ENCODE measurements at places on chromosomes 6 and 20.
A peak's percentile ranks its signal among the peaks of the same experiment; 100 is the strongest.

GRCh38 chr6:131660195-131660594 is 23.1 kb downstream of the ENPP3 start:
- no peak for DNase-seq

GRCh38 chr6:100226811-100227210 is 232.8 kb upstream of the MCHR2 start:
- no peak for DNase-seq

DNA sequence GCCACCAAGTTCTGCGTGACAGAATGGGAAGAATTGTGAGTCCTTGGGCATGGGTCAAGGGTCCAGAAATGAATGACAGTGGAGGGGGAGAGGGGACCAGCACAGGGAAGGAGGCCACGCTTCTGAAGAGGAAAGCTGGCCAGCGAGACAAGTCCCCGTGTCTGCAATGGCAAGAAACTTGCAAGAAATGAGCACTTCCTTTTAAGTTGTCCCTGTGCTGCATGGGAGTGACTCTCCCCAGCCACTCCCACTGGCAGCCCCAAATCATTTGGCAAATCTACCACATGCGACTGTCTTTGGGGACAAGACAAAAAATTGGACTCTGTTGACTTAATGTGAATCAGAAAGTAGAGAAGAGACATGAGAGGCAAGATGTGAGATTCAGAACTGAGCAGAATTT is 242.2 kb upstream of the RREB1 start:
- no peak for DNase-seq

DNA sequence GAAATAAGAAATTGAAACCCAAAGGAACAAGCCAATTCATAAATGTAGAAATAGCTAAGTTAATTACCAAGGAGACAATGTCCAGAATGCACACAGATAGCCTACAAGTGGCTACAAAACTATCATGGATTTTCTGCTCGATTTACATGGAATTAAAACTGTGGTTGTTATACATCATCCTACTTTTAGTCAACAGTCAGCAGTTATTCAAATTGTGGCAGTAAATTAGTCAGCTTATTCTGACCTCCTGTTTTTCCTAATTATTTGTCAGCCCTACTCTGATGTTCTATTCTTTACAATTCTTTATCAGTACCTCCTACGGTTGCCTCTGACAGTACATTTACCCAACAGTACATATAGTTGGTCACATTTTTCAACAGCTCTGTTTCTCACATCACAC is 29.6 kb downstream of the RBL1 start:
- DNase-seq: no peak

DNA sequence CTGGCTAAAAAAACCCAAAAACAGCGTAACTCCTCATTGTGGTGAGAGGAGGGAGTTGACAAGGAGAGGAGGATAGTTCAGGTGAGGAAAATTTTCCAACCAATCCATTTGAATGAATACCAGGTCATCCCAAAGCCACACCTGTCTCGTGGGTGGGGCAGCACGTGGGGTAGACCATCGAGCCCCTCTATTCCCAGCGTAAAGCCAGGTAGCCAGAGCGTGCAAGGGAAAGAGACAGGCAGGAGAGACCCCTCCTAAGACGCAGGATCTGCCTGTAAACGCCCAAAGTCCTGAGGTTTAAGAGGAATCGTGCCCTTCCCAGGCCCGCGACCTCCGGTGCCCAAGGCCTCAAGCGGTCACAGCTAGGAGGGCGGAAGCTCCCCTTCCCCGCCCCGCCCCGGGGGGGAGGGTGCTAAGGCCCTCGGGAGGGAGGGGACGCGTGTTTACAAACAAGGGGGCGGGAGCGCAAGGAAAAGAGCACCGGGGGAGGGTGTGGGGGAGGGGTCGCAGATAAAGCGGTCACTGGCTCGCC is 712 bp downstream of the RXRB start:
- DNase-seq: peak; percentile 78

GRCh38 chr6:25181923-25182322 is 97.3 kb upstream of the CARMIL1 start:
- DNase-seq: no peak

DNA sequence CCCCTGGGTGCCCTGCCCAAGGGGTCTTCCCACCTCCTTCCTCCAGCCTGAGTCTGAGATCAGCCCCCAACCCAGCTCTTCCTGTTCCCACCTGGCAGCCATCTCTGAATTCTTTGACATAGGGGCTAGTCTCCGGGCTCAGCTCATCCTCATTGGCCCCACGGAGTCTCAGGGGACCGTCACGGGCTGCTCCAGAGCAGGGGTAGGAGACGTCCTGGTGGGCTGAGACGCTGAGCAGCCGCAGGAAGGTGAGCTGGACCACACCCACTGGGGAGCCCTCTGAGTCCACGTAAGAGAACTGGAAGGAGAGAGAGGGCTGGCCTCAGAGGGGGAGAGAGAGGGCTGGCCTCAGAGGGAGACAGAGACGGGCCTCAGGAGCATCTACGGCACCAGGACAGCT is 28.1 kb downstream of the COL11A2 start:
- no peak for DNase-seq

- no peak for DNase-seq
Measured at GRCh38 chr6:161010418-161010817, 18.8 kb downstream of the MAP3K4 start.

DNA sequence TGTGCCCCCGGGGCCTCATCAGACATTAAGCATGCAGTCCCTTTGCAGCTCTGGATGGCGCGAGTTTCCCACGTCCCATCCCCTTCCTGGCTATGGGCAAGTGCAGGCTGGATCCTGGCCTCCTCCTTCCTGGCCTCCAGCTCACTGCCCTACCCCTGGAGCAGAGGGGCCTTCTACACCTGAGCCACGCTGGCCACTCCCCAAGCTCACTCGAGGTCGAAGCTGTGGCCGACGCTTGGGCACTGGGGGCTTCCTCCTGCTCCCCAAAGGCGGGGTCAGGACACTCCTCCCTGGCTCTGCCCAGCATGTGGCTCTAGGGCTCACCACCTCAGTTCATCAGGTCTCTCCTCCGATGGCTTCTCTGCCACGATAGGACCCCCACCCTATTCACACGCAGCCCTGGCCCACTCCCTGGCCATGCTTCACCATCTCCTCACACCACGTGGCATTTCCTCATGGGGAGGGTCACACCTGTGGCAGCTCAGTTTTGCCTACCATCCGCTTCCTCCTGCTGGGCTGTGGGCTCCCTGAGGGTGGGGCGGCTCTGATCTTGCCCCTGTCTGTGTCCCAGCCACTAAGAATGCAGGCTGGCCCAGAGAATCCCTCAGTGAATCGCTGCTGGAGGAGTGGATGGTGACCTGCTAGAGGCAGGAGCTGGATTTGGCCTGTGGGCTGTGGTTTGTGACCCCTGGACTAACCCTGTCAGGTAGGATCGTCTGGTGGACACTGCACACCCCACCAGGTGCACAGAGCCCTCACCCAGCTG is 280.7 kb downstream of the TAF4 start:
- DNase-seq: no peak
